Urothelium cell line (cell line): ENCODE measurements at places on chromosomes 16 and 17.

DNA sequence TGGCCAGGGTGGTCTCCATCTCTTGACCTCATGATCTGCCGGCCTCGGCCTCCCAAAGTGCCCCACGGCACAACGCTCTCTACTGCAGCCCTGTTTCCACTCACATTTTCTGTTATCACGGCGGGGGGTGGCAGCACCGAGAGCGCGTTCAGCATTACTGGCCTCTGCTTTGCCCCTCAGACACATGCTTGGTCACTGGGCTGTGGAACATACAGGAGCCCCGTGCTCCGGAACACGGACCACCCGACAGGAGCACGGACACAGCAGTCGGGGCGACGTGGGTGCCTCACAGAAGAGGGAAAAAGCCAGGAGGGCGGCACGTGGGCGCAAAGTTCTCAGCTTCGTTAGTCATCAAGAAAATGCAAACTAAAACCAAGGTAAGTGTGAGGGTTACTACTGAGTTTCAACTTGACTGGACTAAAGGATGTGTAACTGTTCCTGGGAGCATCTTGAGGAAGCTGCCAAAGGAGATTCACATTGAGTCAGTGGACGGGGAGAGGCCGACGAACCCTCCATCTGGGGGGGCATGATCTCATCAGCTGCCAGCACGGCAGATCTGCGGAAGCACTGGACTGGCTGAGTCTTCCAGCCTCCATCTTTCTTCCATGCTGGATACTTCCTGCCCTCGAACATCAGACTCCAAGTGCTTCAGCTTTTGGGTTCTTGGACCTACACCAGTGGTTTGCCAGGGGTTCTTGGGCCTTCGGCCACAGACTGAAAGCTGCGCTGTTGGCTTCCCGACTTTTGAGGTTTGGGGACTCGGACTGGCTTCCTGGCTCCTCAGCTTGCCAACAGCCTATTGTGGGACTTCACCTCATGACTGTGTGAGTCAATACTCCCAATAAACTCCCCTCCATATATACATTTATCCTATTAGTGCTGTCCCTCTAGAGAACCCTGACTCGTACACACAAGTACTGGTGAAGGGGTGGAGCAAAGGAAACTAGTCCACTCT is 106.8 kb downstream of the ZNF778 start:
- no peak for DNase-seq

- DNase-seq: no peak
These were observed 16.7 kb downstream of the CA5A start for GRCh38 chr16:87919681-87919994.

DNA sequence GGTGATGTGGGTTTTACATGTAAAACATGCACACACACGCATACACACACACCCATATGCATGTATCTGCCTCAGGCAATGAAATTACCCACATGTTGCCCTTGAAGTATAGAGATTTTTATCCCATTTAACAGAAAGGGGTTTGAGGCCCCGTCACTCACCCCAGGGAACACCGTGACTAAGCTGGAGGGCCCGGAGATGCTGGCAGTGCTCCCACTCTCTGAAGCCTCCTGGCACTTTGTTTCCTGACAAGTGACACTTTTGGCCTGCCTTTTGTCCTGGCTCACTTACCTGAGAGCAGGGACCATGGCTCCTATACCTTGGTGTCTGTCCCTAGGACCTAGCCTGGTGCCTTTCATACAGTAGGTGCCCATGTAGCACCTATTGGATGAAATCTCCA is 50.0 kb upstream of the TNRC6C start:
- no peak for DNase-seq

- no peak for DNase-seq
These were observed 34.0 kb downstream of the METRNL start for GRCh38 chr17:83113381-83113780.

GRCh38 chr17:4130715-4131114 is 12.1 kb downstream of the ZZEF1 start:
- no peak for DNase-seq

- no peak for DNase-seq
These were observed 3.6 kb downstream of the SLC43A2 start for GRCh38 chr17:1625053-1625452.

DNA sequence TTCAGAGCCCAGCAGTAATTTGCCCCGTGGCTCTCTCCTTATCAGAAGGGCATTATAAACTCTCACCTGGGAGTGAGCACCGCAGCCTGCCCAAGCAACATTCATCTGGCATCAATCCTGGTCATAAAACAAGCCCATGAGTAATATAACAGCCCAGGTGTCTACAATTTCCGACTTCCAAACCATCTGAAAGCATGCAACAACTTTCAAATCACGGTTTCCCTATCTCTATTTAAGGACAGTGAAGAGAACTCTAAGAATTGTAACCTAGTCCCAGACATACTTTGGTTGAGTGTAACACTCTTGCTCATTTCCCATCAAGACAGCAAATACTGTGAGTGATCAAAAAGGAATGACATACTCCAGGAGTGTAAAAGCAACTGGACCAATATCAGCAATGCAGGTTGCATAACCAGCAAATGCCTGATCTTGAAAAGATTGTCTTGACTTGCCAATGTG is 487.4 kb upstream of the SOX9 start:
- DNase-seq: peak; percentile 70
